ENCODE measurements at places on chromosomes 3 and 15.

GRCh38 chr3:14274999-14275961, 96.7 kb downstream of the LSM3 start:
- DNase-seq, result no peak

DNA sequence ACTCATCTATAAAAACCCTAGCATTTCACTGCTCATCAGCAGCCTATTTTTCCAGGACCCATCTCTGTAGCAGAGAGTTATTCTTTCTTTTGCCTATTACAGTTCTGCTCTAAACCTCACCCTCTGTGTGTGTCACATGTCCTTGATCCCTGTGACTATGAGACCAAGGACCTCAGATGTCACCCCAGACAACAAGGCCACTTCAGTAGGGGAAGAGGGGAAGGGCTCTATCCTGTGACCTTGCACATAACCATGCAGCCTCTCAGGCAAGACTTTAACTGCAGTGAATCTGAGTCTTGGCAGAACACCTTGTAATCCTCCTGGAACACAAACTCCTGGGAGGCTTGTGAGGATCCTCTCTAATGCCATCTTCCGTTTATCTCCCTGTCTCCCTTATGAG, 4.4 kb upstream of the ZNF589 start:
- no peak for DNase-seq

DNA sequence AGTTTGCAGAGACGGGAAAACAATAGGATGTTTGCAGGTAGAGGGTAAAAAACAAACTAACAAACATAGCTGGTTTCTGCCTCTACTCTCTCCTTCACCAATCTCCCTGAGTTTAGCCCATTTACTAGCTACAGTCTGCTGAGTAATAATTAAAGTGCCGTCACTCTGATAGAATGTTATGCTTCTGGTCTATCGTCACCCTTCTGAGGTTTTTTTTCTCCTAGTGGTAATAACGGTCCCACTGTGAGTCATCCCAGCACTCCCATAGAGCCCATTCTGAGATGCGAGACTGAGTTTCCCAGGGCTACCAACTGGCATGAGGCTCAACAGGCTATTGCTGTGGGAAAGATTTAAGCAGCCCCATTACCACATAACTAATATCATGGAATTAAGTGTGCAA, 56.4 kb downstream of the PLAAT1 start:
- no peak for DNase-seq

GRCh38 chr3:194571491-194572142, 61.6 kb downstream of the TMEM44 start:
- DNase-seq, result no peak

- DNase-seq, result no peak
Observed at GRCh38 chr3:13693441-13693840, 144.5 kb downstream of the FBLN2 start.

GRCh38 chr3:45679805-45680204, 9.4 kb upstream of the SACM1L start:
- no peak for DNase-seq

All from type B pancreatic cell (in vitro differentiated cells).